ENCODE measurements at places on chromosomes 3 and 15.

DNA sequence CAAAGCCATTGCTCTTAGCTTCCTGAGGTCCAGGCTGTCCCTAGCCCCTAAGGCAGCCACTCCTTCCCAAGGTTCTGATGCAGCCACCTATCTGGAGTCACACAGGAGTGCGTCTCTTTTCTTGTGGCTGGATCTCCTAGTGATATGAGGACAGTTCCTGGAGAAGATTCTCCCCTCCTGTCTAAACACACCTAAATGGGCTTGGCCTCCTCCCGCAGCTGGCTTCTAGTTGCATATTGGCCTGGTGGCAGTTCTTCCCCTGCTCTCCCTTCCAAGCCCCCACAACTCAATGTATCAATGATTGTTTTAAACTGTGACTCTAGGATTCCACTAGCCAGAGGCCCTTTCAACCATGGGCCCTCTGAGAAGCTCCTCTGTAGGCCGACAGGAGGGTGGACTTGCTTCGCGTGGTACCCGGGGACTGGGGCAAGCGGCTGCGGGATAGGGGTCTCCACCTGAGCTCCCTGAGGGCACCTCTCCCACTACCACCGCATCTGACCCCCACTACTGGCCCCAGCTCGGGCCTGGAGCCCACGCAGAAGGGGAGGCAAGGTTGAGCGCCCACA is 1.4 kb downstream of the ITGA11 start:
- DNase-seq: no peak

GRCh38 chr3:123122057-123122456 is 55.2 kb downstream of the PDIA5 start:
- no peak for DNase-seq

DNA sequence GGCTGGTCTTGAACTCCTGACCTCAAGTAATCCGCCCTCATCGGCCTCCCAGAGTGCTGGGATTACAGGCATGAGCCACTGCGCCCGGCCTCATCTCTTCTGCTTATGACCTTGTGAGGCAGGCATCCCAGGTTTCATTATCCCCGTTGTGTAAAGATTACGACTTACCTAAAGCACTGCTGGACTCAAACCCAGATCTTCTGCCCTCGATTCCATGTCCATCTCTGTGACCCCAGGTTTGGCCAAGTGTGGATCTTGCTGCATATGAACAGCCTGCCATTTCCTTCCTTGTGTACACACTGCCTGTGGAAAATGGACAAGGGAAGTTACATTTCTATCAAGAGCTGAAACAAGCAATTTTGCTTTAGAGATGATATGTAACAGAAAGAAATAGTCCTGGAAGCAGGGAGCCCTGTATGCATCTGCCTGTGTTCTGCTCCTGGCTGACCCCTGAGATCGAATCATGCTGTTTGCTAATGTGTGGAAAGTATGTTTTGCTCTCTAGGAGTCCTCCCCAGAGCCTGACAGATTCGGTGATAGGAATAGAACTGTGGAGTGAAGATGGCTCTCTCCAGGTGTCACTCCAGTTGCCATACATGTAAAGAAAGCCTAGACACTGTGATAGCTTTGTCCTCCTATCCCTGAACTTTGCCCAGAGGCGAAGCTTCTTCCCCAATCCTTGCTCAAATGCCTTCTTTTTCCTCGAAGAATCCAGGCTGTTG is 11.8 kb upstream of the LIPC start:
- DNase-seq: no peak

- DNase-seq: no peak
These were observed 35.0 kb upstream of the ARID3B start for GRCh38 chr15:74505837-74506514.

GRCh38 chr3:13420045-13420830 is at the start of gene NUP210:
Gene NUP210, minus strand, starts transcription at chr3:13420322. Its CDS starts 96 bp downstream, at chr3:13420226.
- DNase-seq: peak; percentile 79

GRCh38 chr3:155741101-155741500 is 3.8 kb downstream of the PLCH1 start:
- no peak for DNase-seq

DNA sequence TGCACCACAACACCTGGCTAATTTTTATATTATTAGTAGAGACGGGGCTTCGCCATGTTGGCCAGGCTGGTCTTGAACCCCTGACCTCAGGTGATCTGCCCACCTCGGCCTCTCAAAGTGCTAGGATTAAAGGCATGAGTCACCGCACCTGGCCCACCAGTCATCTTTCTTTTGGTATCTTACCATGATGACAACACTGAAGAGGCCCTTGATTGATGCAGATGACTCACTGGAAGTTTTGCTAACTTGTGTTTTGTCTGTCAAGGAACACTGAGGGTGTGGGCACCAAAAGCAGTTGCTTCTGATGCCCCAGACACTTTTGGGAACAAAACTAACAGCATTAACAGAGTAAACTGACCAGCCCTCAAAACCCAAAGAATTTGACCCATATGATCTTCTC is 88.3 kb downstream of the MYO5A start:
- DNase-seq: no peak

- DNase-seq: no peak
These were observed 5.4 kb downstream of the ANPEP start for GRCh38 chr15:89809093-89809786.

GRCh38 chr15:57461541-57461940 is 85.2 kb downstream of the CGNL1 start:
- DNase-seq: no peak

DNA sequence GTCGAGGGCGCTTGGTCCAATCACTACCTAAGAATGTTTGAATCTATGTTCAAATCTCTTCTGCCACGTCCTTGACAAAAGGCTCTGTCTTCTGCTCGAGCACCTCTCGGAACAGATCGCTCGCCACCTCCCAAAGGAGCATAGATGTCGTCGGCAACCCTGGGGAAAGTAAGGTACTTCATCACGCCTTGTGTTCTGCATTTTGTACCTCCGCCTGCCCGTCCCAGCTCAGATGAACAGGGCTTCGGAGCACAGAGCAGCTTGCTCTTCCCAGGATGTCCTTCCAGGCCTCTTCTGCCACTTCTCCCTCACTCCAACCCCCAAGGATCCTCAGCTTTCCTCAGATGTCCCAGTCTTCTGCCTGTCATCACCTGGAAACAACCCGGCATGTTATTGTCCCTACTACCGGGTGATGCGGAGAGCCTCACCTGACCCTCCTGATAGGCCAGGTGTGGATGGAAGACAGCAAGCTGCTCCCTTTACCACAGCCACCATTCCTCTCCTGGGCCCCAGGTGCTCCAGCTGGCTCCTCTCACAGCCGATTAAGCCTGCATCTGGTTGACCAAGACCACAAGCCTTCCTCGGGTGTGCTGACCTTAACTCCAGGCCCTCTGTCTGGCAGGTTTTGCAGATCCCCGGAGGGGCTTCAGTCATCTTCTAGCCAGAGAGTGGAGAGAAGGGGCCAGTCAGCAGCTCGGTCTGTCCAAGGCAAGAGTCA is 270.5 kb downstream of the FAM43A start:
- no peak for DNase-seq

DNA sequence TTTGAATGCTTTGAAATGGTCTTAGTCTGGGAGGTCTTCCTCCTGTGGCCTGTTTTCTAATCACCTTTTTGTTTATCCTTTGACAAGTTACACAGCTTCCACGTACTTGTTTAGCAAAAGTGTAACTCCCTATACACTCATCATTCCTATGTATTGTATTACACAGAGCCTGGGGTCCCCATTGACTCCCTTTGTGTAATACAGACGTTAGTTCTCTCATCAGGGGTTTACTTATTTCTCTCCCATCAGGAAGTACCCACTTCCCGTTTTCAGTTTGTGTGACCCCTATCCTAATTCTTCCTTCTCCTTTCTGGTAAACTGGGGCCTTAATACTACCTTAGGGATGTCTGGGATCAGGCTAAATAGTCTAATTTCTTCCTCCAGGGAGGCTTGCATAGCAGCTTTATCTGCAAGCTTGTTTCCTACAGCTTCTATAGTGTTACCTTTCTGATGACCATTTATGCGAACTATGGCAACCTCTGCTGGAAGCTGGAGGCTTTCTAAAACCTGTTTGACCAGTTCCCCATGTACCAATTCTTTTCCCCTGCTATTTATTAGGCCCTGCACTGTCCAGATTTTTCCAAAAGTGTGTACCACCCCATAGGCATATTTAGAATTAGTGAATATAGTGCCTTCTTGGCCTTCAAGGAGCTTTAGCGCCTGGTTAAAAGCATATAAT is 22.4 kb downstream of the ARL8B start:
- no peak for DNase-seq

DNA sequence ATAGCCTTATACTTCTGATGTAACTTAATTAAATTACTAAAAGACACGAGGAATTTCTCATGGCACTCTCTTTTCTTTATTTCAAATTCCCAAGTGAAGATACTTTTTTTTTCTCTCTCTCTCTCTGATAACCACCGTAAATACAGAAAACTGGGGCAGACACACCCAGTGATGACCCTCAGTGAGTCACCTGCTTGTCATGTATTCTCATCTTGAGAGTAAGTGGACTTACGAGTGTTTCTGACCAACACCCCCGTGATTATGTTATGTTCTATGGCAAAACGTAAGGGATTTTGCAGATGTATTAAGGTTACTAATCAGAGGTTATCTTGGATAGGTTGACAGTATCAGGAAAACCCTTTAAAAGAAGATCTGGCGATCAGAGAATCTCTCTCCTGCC is 348.8 kb upstream of the ZNF717 start:
- DNase-seq: no peak

GRCh38 chr15:98085003-98085639 is 124.6 kb downstream of the ARRDC4 start:
- DNase-seq: no peak

- DNase-seq: no peak
These were observed 129.8 kb downstream of the DLG1 start for GRCh38 chr3:197168606-197169005.

- DNase-seq: no peak
These were observed 56.5 kb downstream of the GHSR start for GRCh38 chr3:172391592-172392302.

GRCh38 chr3:72580246-72580756 is 267.9 kb downstream of the SHQ1 start:
- no peak for DNase-seq

GRCh38 chr15:95152741-95153140 is 921.4 kb downstream of the MCTP2 start:
- DNase-seq: no peak

GRCh38 chr3:32791833-32792232 is 26.0 kb upstream of the TRIM71 start:
- DNase-seq: no peak

- DNase-seq: no peak
These were observed 11.6 kb downstream of the TSEN2 start for GRCh38 chr3:12495749-12496452.

DNA sequence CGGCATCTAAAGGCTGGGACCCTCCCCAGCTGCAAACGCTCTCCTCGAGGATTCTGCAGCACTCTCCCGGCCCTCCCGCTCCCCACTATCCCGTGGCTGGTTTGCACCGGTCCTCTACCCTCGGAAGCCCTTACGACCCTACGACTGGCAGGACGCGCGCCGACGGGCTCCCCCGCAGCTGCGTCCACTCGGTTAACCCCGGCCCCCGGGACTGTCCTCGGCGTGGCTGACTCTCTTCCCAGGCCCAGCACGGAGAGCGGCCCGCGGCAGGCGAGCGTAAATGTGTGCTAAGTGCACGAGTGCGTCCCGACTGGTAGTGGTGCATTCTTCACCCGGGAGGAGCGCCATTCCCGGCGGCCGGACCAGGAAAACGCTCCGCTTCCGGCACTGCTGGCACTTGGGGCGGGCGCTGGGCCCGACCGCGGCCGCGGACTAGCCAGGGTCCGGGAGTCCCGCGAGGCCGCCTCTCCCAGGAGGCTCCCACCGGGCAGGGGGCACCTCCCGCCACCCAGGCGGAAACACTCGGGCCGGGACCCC is 508 bp downstream of the GORASP1 start:
- peak; percentile 70 for DNase-seq

DNA sequence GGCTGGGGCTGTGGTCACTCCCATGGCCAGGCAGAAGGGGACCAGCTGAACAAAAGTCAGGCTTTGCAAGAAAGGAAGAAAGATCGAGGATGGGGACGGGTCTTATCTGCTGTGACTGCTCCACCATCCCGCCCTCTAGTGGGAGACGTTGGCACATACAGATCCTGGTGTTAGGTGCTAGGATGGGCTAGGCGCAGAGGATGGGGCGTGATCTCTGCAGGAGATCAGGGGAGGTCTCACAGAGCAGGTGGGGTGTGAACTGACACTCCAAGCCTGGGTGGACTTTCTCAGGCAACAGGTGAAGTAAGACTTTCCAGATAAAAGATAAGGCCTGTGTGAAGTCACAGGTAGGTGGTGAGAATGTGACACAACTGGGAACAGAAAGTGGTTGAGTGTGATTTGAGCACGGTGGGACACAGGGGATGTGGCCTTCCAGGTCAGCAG is 141.9 kb upstream of the SMAD3 start:
- DNase-seq: no peak

GRCh38 chr3:66923969-66924368 is 74.1 kb upstream of the KBTBD8 start:
- DNase-seq: no peak

GRCh38 chr3:183619010-183619409 is 16.4 kb upstream of the KLHL24 start:
- no peak for DNase-seq

GRCh38 chr3:158920371-158920770 is 118.5 kb downstream of the MFSD1 start:
- no peak for DNase-seq

DNA sequence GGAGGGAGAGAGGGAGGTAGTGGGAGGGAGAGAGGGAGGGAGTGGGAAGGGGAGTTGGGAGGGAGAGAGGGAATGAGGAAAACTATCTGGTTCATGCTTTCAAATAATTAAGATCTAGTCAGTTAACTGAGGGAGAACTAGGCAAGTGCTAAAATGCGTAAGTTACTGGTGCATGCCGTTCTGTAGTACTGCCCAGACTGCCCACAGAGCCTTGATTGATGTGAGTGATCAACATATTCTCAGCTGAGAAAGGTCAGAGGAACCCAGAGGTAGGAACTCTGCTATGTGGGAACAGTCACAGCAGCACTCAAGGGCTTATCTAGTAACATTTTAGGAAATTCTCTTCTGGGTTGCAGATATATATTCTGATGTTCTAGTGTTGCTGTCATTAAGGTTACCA is 149.8 kb upstream of the ROBO1 start:
- no peak for DNase-seq

- no peak for DNase-seq
These were observed 171.4 kb downstream of the CNTN3 start for GRCh38 chr3:74443102-74443501.

- no peak for DNase-seq
These were observed 27.3 kb upstream of the ST3GAL6 start for GRCh38 chr3:98735761-98736269.

GRCh38 chr15:31128919-31129768 is 27.6 kb upstream of the TRPM1 start:
- DNase-seq: peak; percentile 63

DNA sequence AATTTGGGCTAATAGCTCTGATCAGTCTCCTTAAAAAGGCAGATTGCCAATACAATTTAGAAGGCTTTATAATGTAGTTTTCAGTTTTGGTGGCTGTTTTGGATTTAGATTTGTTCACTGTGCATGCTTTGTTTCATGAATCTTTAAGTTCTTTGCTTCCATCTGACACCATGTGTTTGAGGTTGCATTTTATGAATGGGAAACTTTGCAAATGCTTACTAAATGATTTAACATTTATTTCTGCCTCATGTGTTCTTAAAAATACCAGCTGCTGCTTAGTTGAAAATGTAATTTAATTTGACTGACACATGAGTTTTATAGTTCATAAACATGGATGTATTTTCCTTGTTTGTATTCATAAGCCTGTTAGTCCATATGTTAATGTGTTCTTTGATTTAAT is 78.6 kb downstream of the RNF13 start:
- DNase-seq: no peak

Measured in activated naive CD4-positive, alpha-beta T cell treated with anti-CD3 and anti-CD28 coated beads, Interleukin-2, amount 50 U/mL, for 72 hours (primary cell).